LHCN-M2 (cell line): ENCODE measurements at places on chromosomes 13 and 19.

- no peak for DNase-seq
Measured at GRCh38 chr19:2769218-2769617, 13.9 kb downstream of the SGTA start.

GRCh38 chr19:18379803-18380747 lies 5.9 kb upstream of the GDF15 start:
- DNase-seq: no peak

GRCh38 chr13:27926644-27927434 lies 7.0 kb downstream of the PDX1 start:
- no peak for DNase-seq

DNA sequence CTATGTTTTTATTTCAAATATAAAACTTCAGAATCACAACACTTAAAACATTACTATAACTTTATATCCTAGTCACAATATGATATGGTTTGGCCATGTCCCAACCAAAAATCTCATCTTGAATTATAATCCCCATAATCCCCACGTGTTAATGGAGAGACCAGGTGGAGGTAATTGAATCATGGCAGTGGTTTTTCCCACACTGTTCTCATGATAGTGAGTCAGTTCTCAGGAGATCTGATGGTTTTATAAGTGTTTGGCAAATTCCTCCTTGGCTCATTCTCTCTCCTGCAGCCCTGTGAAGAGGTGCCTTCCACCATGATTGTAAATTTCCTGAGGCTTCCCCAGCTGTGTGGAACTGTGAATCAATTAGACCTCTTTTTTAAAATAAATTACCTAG lies 307.6 kb downstream of the SPRY2 start:
- peak; percentile 90 for DNase-seq

- DNase-seq: peak; percentile 97
Measured at GRCh38 chr13:95256091-95256490, 45.2 kb downstream of the ABCC4 start.

- no peak for DNase-seq
Measured at GRCh38 chr13:113092776-113093579, 12.6 kb upstream of the F7 start.

GRCh38 chr13:84630476-84630875 lies 748.2 kb upstream of the SLITRK1 start:
- DNase-seq: peak; percentile 50

GRCh38 chr13:69199664-69200063 lies 908.0 kb upstream of the ATXN8OS start:
- DNase-seq: no peak

- peak; percentile 62 for DNase-seq
Measured at GRCh38 chr19:44903602-44904425, 1.8 kb upstream of the APOE start.

- DNase-seq: peak; percentile 28
Measured at GRCh38 chr19:13742756-13743155, 21.6 kb upstream of the MRI1 start.

DNA sequence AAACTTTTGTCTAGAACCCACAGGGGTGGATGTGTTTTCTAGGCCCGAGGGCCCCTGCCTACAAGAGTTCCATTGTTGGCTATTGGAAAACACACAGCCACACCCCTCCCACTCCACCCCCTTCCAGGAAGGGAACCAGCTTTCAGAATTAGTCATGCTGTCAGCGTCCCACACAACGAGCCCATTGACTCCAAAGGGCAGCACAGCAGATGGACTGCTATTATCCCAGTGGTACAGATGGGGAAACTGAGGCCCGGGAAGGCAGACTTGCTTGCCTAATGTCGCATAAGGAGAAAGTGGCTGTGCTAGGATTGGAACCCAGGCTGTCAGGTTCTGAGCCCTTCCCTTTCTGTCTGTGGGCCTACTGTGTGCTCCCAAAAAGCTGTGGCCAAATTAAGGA lies 8.1 kb upstream of the FXYD3 start:
- DNase-seq: no peak

GRCh38 chr13:67221630-67222226 lies 8.4 kb downstream of the PCDH9 start:
- DNase-seq: peak; percentile 43

- DNase-seq: no peak
Measured at GRCh38 chr19:30927705-30928104, 421.5 kb downstream of the TSHZ3 start.

GRCh38 chr19:18605546-18606280 lies 886 bp downstream of the CRLF1 start:
- DNase-seq: no peak

DNA sequence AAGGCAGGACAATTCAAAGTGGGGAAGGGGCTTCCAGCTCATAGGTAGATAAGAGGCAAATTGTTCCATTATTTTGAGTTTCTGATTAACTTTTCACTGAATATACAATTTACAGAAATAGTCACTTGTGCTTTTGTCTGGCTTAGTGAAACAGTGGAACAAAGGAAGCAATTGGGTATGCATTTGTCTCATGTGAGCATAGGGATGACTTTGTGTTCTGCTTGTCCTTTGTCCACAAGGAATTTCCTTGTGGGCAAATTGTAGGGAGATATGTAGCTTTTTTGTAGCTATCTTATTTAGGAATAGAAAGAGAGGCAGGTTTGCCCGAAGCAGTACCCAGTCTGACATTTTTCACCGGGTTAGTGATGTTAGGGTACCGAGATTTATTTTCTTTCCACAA lies 1224.8 kb downstream of the SLITRK1 start:
- no peak for DNase-seq

- DNase-seq: no peak
Measured at GRCh38 chr13:30927595-30927994, 4.9 kb upstream of the TEX26 start.

- DNase-seq: no peak
Measured at GRCh38 chr13:20702530-20702914, 977 bp upstream of the IL17D start.

DNA sequence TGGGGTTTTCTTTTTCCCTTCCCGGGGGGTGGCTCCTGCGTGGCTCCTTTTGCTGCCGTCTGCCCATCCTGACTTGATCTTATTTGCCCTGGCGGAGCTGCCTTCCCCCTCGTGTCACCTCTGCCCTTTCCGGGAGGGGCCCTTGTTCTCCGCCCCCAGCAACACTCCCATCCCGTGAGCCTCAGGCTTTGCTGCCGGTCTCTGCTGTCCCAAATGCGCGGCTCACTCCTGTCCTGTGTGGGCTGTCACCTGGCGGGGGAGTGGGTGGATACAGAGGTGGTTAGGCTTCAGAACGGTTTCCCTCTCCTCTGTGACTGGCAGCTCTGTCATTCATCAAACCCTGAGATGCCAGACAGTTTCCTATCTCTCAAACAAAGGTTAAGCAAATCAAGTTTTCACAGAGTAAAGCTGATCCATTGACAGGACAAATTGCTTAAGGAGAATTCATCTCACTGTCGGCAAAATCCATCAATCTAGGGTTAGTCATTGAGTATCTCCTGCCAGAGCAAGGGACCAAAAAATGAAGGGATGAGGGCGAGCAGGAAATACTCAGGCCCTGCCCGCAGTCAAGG lies 84.0 kb downstream of the ANKRD10 start:
- DNase-seq: no peak

GRCh38 chr19:50435221-50435620 lies 2.5 kb downstream of the MYBPC2 start:
- no peak for DNase-seq

- no peak for DNase-seq
Measured at GRCh38 chr19:2079076-2079864, 16.9 kb downstream of the MOB3A start.

GRCh38 chr13:105894697-105895096 lies 640.8 kb downstream of the EFNB2 start:
- no peak for DNase-seq

- no peak for DNase-seq
Measured at GRCh38 chr19:49823472-49823871, 5.4 kb downstream of the MED25 start.

DNA sequence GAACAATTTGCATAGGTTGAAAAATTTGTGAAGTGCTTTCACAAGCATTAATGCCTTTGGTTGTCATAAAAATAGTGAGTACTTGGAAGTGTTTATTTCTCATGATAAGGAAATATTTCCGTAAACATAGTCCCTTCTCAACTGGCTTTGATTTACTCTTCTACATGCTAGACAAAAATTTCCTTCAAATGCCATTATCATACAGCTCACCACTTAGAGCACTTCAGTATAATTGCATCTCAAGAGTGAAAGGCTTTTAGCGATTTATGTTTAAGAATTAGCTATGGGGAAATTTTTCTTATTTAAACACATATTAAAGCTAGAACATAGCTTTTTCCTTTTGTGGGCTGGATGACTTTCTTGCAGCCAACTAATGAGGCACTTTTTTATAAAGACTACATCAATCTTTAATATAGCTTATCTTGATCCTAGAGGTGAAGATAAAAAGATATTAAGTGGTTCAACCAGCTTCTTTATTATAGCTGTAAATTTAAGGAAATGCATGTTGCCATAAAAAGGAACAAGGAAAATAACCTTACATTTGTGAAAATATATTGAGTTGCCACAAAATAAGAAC lies 656.8 kb downstream of the SLITRK6 start:
- DNase-seq: no peak

DNA sequence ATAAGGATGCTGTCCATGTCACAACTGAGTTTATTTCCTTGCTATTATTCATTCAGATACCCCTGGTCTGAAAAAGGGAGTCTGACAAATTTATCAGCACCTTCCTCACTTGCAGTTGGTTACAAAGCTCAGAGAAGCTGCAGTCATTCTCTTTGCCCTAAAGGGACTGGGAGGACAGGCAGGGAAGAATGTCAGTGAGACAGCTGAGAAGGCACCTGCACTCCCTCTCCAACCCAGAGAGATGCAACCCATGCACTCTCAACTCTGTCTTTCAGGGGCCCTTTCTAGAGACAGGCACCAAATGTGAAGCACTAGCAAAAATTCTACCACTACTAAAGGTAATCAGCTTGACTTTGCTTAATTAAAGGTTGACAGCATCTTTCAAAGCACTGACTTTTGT lies 83.3 kb downstream of the CRYL1 start:
- no peak for DNase-seq

DNA sequence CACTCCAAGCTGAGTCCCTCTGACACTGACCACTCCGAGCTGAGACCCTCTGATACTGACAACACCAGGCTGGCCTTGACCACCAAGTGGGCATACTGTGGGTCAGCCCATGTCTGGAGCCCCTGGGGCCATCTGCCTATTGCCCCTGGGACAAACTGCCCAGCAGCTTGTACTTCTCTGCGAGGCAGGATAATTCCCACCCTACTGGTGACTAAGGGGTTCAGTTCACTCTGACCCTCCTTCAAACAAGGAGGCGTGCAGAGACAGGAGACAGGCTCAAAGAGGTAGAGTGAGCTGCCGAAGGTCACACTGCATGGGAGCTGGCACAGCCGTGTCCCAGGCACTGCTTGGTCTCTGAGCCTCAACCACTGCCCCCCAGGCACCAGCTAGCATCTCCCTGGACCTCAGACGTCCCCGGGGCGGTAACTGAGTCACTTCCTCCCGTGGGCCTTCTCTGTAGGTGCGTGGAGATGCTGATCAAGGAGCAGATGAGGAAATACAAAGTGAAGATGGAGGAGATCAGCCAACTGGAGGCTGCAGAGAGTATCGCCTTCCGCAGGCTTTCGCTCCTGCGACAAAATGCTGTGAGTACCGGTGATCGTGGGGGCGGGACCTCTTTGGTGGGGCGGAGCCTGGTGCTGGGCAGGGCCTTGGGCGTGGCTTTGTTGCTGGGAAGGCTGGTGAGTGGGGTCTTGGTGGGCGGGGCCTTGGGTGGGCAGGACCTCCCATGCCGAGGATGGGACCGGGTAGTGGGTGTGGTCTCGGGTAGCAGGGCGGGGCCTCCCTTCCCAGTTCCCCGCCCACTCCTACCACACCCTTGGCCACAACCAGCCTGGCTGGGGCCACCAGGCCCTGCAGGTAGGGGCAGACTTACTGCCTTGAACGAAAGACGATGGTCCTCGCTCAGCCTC lies 5.8 kb upstream of the USE1 start:
- DNase-seq: peak; percentile 43

DNA sequence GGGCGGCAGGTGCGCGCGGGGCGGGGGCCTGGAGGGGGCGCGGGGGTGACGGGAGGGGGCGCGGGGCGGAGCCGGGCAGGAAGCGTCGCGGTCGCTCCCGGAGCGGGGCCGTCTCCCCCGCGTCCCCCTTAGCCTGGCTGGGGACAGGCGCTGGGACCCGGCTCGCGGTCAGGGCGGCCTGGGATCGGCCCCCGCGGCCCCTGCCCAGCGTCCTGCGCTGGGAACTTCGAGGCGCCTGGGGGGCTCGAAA lies 74.7 kb upstream of the MCF2L start:
- no peak for DNase-seq

GRCh38 chr13:21690955-21691354 lies 20.1 kb downstream of the FGF9 start:
- no peak for DNase-seq

- no peak for DNase-seq
Measured at GRCh38 chr13:76697288-76697687, 188.9 kb downstream of the KCTD12 start.

- DNase-seq: peak; percentile 77
Measured at GRCh38 chr13:100363874-100364273, 224.7 kb downstream of the GGACT start.

DNA sequence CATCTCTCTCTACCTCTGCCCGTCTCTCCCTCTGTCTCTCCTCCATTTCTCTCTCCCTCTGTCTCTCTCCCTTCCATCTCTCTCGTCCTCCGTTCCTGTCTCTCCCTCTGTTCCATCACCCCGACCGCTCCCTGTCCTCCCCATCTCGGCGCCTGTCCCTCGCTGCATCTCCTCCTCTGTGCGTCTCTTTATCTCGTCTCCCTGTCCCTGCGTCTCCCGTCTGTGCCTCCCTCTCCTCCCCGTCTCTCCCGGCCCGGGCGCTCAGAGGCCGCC lies 4.6 kb downstream of the GRIN2D start:
- DNase-seq: no peak

DNA sequence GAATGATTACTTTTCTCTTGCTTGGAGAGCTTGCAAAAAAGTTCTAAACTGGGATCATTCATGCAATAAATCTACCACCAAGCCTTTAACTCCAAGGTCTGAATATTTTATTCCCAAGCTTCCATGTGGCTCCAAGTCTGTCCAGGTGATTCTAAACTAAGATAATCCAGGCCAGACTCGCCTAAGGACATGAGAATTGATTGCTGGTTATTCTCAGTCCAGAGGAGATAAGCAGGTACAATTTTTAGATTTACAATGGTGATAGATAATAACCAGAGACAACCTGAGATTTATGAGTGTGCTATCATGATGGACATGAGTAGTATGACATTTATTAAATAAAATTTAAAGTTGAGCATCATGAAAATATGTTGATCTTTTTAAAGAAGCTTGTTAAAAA lies 156.5 kb upstream of the SPRY2 start:
- DNase-seq: no peak

- peak; percentile 79 for DNase-seq
Measured at GRCh38 chr13:97627566-97627965, 193.6 kb downstream of the RAP2A start.

DNA sequence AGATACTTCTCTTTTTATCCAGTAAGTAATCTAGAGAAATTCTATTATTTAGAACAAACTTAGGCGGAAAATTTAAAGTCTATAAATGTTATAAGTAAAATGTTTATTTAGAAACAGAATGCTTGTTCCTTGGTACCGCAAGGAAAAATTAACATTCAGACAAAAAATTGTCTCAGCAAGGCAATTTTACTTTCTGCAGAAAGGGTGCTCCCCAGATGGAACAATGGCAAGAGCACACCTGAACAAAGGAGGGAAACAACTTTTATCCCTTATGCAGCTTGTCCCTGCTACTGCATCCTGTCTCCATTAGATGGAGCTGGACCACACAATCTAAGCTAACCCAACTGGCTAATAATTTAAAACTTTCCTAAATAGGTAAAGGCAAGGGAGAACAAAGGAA lies 6.5 kb upstream of the ZNF708 start:
- no peak for DNase-seq
